ENCODE measurements at places on chromosomes 2 and 18.

DNA sequence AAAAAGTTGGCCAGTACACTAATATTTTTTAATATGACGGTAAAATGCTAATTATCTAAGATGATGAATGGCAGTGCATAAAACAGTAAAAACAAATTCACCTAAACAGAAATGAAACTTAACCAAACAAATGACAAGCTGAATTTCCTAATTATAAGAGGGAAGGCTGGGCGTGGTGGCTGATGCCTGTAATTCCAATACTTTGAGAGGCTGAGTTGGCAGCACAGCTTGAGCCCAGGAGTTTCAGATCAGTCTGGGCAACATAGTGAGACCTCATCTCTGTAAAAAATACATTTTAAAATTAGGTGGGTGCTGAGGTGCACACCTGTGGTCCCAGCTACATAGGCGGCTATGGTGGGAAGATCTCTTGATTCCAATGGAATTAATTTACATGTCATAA, 120.1 kb downstream of the USP34 start:
- DNase-seq: no peak
- no peaks in the 10 kb centered on the region for H3K4me1 ChIP-seq
- no peaks in the 10 kb centered on the region for H3K27me3 ChIP-seq

DNA sequence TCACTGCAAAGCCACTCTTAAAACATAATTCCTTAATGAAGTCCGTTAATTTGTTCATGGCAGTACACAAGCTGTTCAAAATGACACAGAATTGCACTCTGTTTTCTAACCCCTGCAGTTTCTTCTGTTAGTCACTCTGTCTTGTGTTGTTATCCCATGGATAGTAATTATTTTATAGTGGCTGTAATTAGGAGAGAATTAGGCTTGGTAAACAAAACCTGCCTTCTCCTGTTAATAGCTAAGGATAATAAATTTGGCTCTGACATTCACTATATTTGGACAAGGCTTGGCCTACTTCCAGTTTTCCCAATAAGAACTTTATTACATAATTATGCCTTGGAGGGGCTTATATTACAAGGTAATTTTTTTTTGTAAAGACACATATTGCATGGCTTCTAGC, 330.3 kb upstream of the FIGN start:
- H3K4me1 ChIP-seq: no peaks in the 10 kb centered on the region
- no peak for DNase-seq
- H3K27me3 ChIP-seq: no peaks in the 10 kb centered on the region
- no peaks in the 10 kb centered on the region for H3K36me3 ChIP-seq

- no peak overlapping the region for H3K27ac ChIP-seq
- DNase-seq: peak; percentile 80
- peaks cover 14% of the 10 kb centered on the region for H3K4me1 ChIP-seq
- no peaks in the 10 kb centered on the region for H3K27me3 ChIP-seq
- no peaks in the 10 kb centered on the region for H3K36me3 ChIP-seq
These were observed 165.9 kb upstream of the TANK start for GRCh38 chr2:160994141-160995002.

DNA sequence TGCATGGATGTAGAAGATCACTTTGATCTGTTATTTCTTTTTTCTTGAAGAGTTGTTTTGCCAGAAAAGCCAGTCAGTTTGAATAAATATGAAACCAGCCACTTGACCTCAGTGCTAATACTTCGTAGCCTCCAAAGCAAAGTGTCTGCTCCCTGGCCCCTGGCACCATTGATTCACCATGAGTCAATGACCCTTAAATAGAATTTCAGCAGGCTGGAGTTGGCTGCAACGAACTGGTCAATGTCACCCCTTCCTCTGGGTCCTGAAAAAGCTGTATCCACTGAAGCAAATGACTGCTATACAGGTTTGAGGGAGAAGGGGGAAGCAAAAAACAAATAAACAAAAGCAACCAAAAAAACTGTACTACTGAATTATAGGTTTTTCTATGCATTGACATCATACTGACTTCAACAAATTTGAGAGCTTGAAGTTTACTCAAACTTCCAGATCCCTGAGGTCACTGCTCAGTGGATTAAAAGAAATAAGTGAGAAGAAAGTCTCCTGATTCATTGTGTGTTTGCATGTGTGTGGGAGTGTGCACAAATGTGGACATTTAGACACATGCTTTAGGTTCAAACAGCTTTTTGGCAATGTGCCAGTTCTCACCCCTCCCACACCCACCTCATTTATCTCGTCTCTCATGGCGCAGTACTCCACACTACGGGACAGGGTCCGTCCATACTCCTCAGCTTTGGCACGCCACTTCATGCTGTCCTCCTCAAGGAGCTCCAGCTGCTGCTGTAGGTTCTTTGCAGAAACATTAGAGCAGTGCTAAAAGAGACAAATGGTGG, 58.1 kb upstream of the TTN start:
- no peaks in the 10 kb centered on the region for H3K36me3 ChIP-seq
- no peak overlapping the region for H3K27ac ChIP-seq
- H3K27me3 ChIP-seq: no peaks in the 10 kb centered on the region
- peaks cover 18% of the 10 kb centered on the region for H3K4me1 ChIP-seq
- no peak for DNase-seq

DNA sequence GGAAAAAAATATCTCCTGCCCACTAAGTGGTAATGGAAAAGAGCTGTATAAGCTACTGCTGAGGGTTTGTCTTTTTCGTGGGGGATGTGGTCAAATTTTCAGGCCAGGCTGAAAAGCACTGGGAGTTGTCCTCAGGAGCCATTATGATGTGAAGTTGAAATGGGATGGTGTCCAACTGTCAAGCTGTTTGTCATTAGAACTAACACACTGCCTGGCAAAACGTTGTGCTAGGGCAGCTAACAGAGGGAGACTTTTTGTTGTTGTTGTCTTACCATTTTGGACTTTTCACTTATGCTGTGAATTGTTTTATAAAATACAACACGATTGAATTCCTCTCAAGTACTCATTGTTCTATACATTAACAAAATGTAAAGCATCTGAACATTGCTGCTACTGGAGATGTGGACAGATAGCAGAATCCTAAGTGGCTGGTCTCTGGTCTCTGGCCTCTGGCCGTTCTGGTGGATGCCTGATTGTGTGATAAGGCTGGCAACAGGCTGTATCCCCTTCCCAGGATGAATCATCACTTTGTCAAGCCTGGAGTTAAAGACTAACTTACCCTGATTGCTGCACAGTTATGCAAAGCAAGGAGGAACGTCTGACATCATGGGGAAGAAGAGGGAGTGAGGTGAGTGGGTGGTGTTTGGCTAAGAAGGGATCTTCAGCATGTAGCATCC, 2.3 kb downstream of the MYO1B start:
- DNase-seq: peak; percentile 69
- H3K27me3 ChIP-seq: no peaks in the 10 kb centered on the region
- peaks cover 55% of the 10 kb centered on the region for H3K4me1 ChIP-seq
- H3K27ac ChIP-seq: peak overlapping the region; percentile 95

DNA sequence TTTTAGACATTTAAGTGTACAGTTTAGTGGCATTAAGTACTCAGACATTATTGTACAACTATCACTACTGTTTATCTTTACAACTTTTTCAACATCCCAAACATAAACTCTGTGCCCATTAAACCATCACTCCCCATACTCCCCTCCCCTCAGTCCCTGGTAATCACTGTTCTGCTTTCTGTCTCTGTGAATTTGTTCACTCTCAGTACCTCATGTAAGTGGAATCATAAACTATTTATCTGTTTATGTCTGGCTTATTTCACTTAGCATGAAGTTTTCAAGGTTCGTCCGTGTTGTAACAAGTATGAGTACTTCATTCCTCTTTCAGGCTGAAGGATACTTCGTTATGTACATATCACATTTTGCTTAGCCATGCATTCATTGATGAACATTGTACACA, 9.8 kb upstream of the RUFY4 start:
- no peak overlapping the region for H3K4me3 ChIP-seq
- H3K36me3 ChIP-seq: no peaks in the 10 kb centered on the region
- H3K27ac ChIP-seq: no peak overlapping the region
- peaks cover 93% of the 10 kb centered on the region for H3K27me3 ChIP-seq
- DNase-seq: no peak
- no peaks in the 10 kb centered on the region for H3K4me1 ChIP-seq

GRCh38 chr2:989781-990467, 39.3 kb downstream of the SNTG2 start:
- DNase-seq: no peak
- H3K36me3 ChIP-seq: no peaks in the 10 kb centered on the region
- no peaks in the 10 kb centered on the region for H3K27me3 ChIP-seq
- no peak overlapping the region for H3K27ac ChIP-seq
- no peaks in the 10 kb centered on the region for H3K4me1 ChIP-seq
- no peak overlapping the region for H3K4me3 ChIP-seq
